HCT116 (cell line): ENCODE measurements at places on chromosomes 1 and 21. TPM values are rescaled to one million over a fixed set of nuclear protein-coding genes. Genes with fewer than 3 reads are reported as not detected.

XCL2 gene
- not detected for total RNA-seq

PLEKHO1 gene
- 6.9 TPM for total RNA-seq

SLC25A34 gene
- total RNA-seq = 0.59 TPM

LRRC41 gene
- 38.1 TPM for total RNA-seq

OR14K1 gene
- not detected for total RNA-seq

LRRC39 gene
- total RNA-seq = 0.54 TPM
